ENCODE measurements at places on chromosomes 5 and 9. TPM values are rescaled to one million over a fixed set of nuclear protein-coding genes. Genes with fewer than 3 reads are reported as not detected.

Gene SOX30
- 0.34 TPM for total RNA-seq

Gene POU4F3
- total RNA-seq = not detected

Gene RLN1
- 1.3 TPM for total RNA-seq

Gene OBP2B
- total RNA-seq = not detected

Gene ISOC1
- 19.4 TPM for total RNA-seq

Gene COMMD10
- 21.9 TPM for total RNA-seq

Gene ROPN1L
- 0.58 TPM for total RNA-seq

- H3K36me3 ChIP-seq = no peaks in the 10 kb centered on the region
- H3K27ac ChIP-seq = no peak overlapping the region
- DNase-seq = no peak
- no peaks in the 10 kb centered on the region for H3K27me3 ChIP-seq
Measured at GRCh38 chr5:9829621-9830020, 199.5 kb upstream of the TAS2R1 start.

DNA sequence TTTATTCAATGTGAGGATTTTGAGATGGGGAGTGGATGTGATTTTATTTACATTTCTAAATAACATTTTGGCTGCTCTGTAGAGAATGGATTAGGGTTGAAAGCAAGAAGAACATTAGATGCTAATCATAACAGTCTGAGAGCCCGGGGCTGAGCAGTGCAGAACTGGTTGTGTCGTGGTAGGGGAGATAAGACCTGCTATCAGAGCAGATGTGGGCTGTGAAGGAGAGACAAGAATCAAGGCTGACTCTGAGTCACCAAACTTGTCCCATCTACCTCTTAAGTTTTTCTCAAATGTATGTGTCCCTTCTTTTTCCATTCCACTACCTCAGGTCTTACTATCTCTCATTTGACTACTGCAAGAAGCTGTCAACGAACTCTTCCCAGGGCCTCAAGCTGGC, 35.4 kb upstream of the SLC28A3 start:
- H3K4me1 ChIP-seq = no peaks in the 10 kb centered on the region
- no peak overlapping the region for H3K4me3 ChIP-seq
- DNase-seq = no peak
- no peaks in the 10 kb centered on the region for H3K36me3 ChIP-seq
- peaks cover 24% of the 10 kb centered on the region for H3K27me3 ChIP-seq
- no peak overlapping the region for H3K27ac ChIP-seq

- no peaks in the 10 kb centered on the region for H3K27me3 ChIP-seq
- H3K4me3 ChIP-seq = no peak overlapping the region
- no peak for DNase-seq
Measured at GRCh38 chr5:57581772-57582171, 99.2 kb upstream of the ACTBL2 start.

DNA sequence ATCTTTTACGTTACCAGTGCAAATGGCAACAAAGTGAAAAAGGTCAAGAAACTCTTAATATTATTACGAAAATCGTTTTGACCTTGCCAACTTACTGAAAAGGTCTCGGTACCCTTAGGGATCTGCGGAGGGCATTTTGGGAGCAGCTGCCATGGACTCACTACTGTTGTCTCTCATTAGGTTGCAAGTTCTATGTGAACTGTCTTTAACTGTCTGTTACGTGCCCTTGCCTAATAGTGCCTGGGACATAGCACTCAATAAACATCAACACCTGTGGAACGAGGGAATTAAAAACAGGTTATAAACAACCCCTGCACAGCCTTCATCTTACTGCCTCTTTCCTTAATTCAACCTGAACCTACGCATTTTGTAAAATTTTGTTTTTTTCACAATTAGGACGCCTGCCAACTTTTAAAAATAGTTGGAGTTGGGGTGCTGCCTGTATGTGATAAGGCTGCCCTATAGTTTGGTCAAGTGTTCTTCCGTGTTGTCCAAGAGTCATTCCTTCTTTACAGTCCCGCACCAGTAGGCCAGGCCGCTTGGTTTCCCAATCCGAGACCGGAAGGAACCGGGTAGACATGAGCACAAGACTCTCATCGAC, 527 bp upstream of the SREK1 start:
- no peak for DNase-seq
- peak overlapping the region; percentile 98 for H3K27ac ChIP-seq
- no peaks in the 10 kb centered on the region for H3K27me3 ChIP-seq
- H3K36me3 ChIP-seq = peaks cover 1% of the 10 kb centered on the region
- H3K4me3 ChIP-seq = peak overlapping the region; percentile 93

- H3K27ac ChIP-seq = peak overlapping the region; percentile 92
- peak overlapping the region; percentile 93 for H3K4me3 ChIP-seq
- H3K27me3 ChIP-seq = no peaks in the 10 kb centered on the region
- peaks cover 31% of the 10 kb centered on the region for H3K4me1 ChIP-seq
Measured at GRCh38 chr5:178112545-178112944, 787 bp upstream of the N4BP3 start.

GRCh38 chr5:25285136-25285535, 640.4 kb upstream of the CDH10 start:
- H3K27me3 ChIP-seq = no peaks in the 10 kb centered on the region
- H3K4me1 ChIP-seq = no peaks in the 10 kb centered on the region
- no peak for DNase-seq
- no peak overlapping the region for H3K27ac ChIP-seq

GRCh38 chr9:135926402-135927194, 19.3 kb upstream of the CAMSAP1 start:
- peaks cover 45% of the 10 kb centered on the region for H3K4me1 ChIP-seq
- H3K4me3 ChIP-seq = peak overlapping the region; percentile 70
- peaks cover 7% of the 10 kb centered on the region for H3K36me3 ChIP-seq
- DNase-seq = peak; percentile 96

DNA sequence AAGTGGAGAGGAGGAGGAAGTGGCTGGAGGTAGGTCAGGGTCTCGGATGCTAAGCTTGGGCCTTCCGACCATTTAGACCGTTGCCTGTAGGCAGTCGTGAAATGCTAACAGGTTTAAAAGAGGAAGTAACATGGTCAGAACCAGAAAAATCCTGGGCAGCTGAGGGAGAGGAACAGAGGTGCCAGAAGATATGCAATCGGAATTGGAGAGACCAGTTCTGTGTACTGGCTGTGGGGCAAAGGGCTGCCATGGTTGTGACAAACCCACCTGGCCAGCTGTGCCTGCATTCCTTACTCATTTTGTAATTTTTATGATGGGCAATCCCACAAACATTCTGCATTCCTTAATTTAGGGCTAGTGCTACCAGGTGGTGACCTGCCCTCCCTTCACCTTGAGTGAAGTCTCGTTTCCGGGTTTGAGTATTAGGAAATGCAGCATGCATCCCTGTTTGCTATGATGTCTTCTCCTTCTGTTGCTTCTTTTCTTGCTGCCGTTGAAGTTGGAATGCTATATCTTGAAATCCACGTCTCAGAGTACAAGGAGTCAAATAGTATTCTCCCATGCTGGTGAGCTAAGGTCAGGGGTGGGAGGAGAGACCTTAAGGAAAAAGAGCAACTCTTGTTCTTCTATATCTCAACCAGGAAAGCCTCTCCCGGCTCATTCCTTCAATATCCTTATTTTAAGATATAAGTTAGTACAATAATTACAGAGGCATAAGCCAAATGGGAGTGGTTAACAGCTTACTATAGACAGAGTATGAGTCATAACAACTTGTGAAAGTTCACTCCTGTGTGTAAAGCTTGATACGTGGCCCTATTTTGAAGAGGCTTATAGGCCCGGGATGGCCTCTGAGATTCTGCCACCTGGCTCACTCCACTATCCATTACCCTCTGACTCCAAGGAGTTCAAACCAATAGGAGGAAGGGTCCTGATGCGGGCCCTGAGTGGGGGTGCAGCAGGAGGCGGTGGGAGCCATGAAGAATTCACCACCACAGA, 37.0 kb downstream of the B4GALT1 start:
- peak overlapping the region; percentile 99 for H3K27ac ChIP-seq
- peaks cover 33% of the 10 kb centered on the region for H3K4me1 ChIP-seq
- H3K36me3 ChIP-seq = peaks cover 37% of the 10 kb centered on the region

DNA sequence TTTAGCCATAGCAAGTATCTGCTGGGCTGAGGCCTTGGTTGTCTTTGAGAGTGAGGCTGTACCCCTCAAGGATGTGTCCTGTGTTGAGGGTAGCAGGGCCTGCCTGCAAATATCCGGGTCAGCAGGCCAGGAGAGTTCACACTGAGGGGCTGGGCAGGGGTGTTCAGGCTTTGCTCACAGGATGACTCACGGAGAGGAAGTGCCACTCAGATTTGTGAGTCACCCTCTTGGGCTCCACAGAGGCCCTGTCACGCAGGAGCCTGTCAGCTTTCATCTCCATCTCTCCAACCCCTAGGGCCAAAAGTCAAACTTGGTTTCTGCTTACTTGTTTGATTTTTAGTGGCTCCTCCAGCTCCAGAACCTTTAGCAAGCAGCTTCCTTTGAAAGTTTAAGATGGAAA, 211.5 kb downstream of the SEC61B start:
- H3K36me3 ChIP-seq = no peaks in the 10 kb centered on the region
- H3K27ac ChIP-seq = peak overlapping the region; percentile 83
- H3K27me3 ChIP-seq = no peaks in the 10 kb centered on the region
- H3K4me1 ChIP-seq = peaks cover 22% of the 10 kb centered on the region
- H3K4me3 ChIP-seq = no peak overlapping the region
- DNase-seq = peak; percentile 73

DNA sequence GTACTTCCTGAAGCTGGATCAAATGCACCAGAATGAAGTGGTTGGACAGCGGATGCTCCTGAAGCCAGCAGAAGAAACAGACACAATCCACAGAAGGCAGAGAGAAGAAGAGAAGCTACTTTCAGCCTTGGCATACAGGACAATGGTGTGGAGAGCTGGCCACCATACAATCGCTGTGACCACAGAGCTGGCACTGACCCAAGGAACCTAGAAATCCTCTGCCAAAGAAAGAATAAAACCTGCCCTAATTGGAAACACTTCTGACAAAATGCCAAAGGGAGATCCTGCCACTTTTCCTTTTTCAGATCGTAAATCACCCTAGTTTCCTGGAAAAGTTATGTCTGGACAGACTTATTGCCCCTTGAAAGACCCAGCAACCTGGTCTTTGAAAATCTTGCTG, 77.8 kb downstream of the BAAT start:
- H3K4me1 ChIP-seq = no peaks in the 10 kb centered on the region
- H3K4me3 ChIP-seq = no peak overlapping the region
- H3K36me3 ChIP-seq = no peaks in the 10 kb centered on the region
- no peak for DNase-seq

- peaks cover 32% of the 10 kb centered on the region for H3K27me3 ChIP-seq
- no peaks in the 10 kb centered on the region for H3K4me1 ChIP-seq
- H3K27ac ChIP-seq = no peak overlapping the region
- no peak for DNase-seq
Measured at GRCh38 chr5:96372726-96373380, 60.2 kb downstream of the PCSK1 start.

DNA sequence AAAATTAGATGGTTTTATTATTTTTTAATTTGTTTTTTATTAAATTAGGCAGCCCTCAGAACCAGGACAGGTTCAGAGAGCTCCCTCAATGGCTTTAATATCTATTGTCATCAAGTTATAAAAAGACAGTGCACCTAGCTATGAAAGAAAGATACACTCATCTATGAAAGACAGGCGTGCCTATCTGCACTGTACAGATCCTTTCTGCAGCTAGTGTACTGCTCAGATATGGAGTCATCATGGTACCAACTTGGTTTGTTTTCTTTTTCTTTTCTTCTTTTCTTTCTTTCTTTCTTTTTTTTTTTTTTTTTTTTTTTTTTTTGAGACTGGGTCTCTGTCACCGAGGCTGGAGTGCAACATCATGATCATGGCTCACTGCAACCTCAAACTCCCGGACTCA, 54.8 kb upstream of the GPBP1 start:
- H3K27ac ChIP-seq = no peak overlapping the region
- no peaks in the 10 kb centered on the region for H3K36me3 ChIP-seq
- H3K27me3 ChIP-seq = no peaks in the 10 kb centered on the region
- no peak for DNase-seq

- H3K27me3 ChIP-seq = peaks cover 6% of the 10 kb centered on the region
- no peak for DNase-seq
- no peak overlapping the region for H3K27ac ChIP-seq
- H3K36me3 ChIP-seq = no peaks in the 10 kb centered on the region
- H3K4me1 ChIP-seq = no peaks in the 10 kb centered on the region
- H3K4me3 ChIP-seq = no peak overlapping the region
Measured at GRCh38 chr5:89281766-89282553, 399.0 kb upstream of the MEF2C start.

- H3K36me3 ChIP-seq = peaks cover 3% of the 10 kb centered on the region
- peak overlapping the region; percentile 67 for H3K4me3 ChIP-seq
- DNase-seq = peak; percentile 24
- H3K27me3 ChIP-seq = no peaks in the 10 kb centered on the region
- H3K4me1 ChIP-seq = peaks cover 59% of the 10 kb centered on the region
Measured at GRCh38 chr5:55855509-55855908, 4.4 kb downstream of the IL31RA start.

GRCh38 chr5:148202531-148203203, at the start of gene SPINK6:
Gene SPINK6 (plus strand): TSS chr5:148203042. CDS start chr5:148203097, 55 bp downstream.
- no peaks in the 10 kb centered on the region for H3K36me3 ChIP-seq
- H3K27me3 ChIP-seq = peaks cover 12% of the 10 kb centered on the region
- no peak within 1 kb of the TSS for H3K4me3 ChIP-seq
- no peaks in the 10 kb centered on the region for H3K4me1 ChIP-seq

GRCh38 chr9:108852079-108852478, 3.7 kb downstream of the ACTL7B start:
- no peak for DNase-seq
- no peaks in the 10 kb centered on the region for H3K4me1 ChIP-seq
- peaks cover 8% of the 10 kb centered on the region for H3K27me3 ChIP-seq
- H3K36me3 ChIP-seq = no peaks in the 10 kb centered on the region
- no peak overlapping the region for H3K27ac ChIP-seq

DNA sequence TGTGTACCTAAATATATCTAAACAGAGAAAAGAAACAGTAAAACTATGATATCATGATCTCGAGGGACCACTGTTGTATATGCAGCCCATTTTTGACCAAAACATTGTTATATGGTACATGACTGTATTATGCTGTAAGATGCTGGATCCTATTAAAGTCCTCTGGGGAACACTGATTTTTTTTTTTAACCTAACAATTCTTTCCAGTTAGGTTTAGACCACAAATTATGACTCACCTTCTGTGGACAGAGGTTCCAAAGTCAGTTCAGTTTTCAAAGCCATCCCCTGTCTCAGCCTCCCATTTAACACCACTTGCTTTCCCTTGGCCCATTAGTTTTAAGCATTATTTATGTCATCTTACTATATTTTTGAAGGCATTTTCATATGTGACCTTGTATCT, 27.1 kb downstream of the TRMO start:
- no peak for DNase-seq
- H3K36me3 ChIP-seq = peaks cover 8% of the 10 kb centered on the region
- H3K27me3 ChIP-seq = no peaks in the 10 kb centered on the region
- H3K4me1 ChIP-seq = peaks cover 12% of the 10 kb centered on the region
- no peak overlapping the region for H3K27ac ChIP-seq
- H3K4me3 ChIP-seq = no peak overlapping the region

DNA sequence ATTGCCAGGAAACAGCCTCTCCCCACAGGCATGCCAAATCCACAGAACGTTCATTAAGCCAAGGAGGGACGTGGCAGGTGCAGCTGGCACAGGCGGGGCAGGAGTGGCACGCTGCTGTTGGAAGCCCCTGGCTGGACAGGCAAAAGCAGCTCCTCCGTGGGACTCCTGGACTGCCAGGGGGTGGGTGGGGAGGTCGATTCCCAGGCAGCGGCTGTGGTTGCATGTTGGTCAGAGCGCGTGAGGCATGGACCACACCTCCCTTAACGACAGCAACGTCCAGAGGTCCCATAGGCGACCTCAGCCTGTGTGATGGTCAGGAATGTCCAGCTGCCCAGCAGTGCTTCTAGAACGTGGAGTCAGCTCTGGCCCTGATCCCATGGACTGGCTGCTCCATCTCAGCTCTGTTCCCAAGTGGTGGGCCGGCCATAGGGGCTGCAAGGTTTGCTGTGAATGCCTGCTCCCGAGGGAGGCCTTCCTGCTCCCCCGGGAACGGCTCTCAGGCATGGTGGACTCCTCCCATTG, 6.9 kb downstream of the SLC6A19 start:
- no peak for DNase-seq
- H3K27me3 ChIP-seq = no peaks in the 10 kb centered on the region
- H3K4me1 ChIP-seq = no peaks in the 10 kb centered on the region
- no peak overlapping the region for H3K27ac ChIP-seq
- H3K4me3 ChIP-seq = no peak overlapping the region
- H3K36me3 ChIP-seq = no peaks in the 10 kb centered on the region
